ENCODE measurements at places on chromosomes 3 and 15.

DNA sequence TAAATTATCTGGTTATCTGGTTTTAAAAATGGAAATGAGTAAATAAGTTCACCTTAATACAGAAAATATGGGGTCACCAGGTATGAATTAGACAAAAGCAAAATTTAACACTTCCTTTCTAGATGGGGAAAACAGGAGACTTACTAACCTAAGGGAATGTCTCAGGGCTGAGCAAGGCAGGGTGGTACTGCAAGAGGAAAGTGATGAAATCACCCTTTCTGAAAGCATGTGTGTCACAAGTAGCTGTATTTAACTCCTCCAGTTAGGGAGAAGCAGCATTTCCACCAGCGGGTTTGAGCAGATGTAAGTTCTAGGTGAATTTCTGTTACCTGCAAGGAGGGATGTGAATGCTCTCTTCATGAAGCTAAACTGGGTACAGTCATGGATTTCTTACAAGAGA is 629.1 kb downstream of the MECOM start:
- DNase-seq: peak; percentile 30

- no peak for DNase-seq
Measured at GRCh38 chr3:16928386-16929132, 43.8 kb downstream of the PLCL2 start.

DNA sequence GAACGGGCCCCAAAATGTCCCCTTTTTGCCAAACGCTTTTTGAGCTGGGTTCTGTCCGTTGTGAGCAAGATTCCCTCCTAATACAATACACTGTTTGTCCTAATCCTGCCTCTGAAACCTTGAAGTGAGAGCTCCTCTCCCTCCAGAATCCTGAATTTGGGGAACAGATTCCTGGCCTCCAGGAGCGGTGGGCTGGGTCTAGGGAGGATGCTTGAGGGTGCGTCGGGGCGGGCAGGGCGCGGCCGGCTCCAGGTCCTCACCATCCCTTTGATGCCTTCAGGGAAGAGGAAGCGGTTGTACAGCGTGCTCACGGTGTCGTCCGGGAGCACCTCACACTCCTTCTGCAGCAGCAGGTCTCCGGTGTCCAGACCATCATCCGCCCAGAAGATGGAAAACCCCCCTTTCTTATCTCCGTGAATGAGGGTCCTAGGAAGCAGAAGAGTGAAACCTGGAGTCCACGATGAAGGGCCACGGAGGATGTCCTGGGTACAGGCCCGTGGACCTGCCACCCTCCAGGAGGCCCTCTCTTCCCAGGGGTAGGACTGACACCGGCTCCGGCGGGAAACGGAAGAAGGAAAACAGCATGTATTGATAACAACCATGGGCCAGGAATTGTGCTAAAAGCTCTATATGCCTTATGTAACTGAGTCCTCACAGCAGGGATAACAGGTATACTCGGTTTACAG is 23.2 kb downstream of the ALDH1L1 start:
- DNase-seq: no peak

- no peak for DNase-seq
Measured at GRCh38 chr3:17129556-17129955, 244.8 kb downstream of the PLCL2 start.

DNA sequence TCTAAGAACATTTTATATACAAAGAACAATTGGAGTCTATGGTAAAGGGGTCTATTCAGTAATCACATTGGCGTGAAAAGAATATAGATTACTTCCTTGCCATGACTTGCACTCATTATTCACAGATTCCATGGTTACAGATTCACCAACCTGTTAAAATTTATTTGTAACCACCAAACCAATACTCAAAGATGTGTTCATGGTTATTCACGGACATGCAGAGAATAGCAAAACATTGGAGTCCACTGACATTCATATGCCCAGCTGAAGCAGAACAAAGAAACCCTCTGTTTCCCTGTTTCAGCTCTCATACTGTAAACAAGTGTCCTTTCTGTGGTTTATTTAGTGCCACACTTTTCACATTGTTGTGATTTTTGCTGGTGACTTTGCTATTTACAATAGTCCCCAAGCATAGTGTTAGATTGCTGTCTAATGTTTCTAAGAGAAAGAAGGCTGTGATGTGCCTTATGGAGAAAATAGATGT is 185.8 kb upstream of the TTC14 start:
- DNase-seq: peak; percentile 32

GRCh38 chr15:62935300-62936081 is 107.1 kb upstream of the TPM1 start:
- no peak for DNase-seq

- DNase-seq: no peak
Measured at GRCh38 chr3:43755516-43756200, 64.9 kb downstream of the ABHD5 start.
